Activated CD8-positive, alpha-beta T cell treated with anti-CD3 and anti-CD28 coated beads for 36 hours (primary cell): ENCODE measurements at places on chromosomes 1 and 21. TPM values are rescaled to one million over a fixed set of nuclear protein-coding genes. Genes with fewer than 3 reads are reported as not detected.

DNA sequence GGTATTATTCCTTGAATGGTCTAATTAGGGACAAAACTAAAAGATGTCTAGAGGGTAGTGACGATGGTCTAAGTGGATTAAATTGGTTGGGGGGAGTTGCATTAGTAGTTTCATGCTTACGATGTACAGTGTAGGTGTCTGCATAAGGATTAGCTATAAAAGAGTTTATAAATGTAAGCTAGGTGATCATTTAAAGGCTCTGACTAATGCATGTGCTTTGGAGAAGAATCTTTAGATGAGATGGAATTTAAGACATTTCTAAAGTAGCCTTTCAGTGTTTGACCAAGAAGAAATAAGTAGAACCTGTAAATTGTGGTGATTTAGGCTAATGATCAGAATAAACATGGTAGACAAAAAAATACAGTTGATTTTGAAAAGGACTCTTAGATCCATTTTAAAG, 7.4 kb downstream of the SYT14 start:
- DNase-seq, result no peak

DNA sequence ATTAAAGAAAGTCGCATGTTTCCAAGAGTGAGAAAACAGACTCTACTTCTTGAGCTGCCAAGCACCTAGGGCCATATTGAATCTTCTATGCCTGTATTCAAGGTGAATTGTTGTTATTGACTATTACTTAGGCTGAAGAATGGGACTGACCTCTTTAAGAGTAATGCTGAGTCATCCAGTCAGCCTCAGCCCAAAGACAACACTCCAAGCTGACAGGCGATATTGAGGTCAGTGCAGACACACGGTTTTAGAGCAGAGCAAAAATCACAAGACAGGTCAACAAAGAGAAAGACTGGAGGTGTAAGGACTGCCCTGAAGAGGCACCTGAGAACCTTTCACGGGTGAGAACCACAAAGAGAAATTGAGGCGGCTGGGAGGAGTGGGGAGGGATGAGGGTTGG, 146.9 kb downstream of the MIS18A start:
- DNase-seq, result no peak

DNA sequence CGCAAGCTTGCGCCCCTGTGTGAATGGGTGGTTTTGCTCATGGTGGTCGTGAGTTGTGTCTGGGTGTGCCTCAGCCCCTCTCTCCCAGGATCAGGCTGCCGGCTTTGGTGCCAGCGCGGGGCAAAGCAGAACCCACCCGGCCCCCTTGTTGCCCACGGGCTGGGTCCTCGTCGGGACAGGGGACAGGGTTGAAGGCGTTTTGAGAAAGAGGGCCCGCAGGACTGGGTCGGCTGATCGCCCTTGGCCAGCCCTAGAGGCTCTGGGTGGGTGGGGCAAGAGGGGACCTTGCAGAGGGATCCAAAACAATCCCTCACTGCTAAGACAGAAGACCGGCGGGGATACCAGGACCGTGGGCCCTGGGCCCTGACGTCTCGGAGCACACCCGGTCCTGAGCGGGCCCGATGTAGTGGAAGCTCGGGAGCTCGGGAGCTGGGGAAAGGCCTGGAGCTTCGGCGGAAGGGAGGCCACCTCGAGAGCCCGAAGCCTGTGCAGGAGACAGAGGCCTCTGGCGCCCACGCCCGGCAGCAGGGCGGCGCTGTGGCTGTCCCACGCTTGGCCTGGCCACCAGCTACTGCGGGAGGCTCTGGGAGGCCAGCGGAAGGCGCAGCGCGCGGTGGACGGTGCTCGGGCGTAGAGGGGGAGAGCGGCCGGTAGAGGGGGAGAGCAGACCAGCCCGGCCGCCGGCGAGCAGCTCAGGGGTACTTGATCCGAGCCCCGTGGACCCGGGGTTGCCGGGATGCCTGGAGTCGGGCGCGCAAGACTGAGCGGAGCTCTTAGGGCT, 2.8 kb upstream of the ZNF678 start:
- no peak for DNase-seq

DNA sequence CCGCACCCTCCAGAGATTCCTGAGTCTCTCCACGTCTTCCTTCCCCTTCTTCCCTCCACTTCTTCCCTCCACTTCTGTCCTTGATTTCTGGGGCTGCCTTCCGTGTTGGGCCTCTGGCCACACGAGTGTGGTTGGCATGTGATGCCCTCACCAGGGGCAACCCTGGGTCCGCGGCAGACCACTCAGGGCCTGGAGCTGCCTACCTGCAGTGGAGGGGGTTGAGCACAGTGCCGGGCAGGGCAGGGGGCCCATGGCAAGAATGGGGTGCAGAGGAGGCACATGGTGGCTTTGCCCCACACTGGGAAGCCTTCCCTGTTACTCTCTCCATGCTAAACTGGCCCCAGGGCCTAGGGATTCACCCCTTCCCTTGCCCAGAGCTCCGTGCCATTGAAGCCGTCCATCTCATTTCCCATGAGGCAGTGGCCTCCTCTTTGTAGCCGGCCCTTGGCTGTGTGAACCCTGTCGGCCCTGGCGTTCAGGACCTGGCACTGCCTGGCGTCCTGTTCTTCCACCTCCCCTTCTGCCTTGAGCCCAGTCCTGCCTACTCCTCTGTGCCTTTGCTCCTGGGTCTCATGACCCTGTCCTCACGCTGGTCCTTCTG, 13.4 kb downstream of the RRP1 start:
- DNase-seq, result no peak

GRCh38 chr1:232726048-232726779, 79.0 kb upstream of the MAP10 start:
- DNase-seq, result no peak

Gene OR2L8
- total RNA-seq, result 0.34 TPM

Gene RGS4
- total RNA-seq, result not detected

DNA sequence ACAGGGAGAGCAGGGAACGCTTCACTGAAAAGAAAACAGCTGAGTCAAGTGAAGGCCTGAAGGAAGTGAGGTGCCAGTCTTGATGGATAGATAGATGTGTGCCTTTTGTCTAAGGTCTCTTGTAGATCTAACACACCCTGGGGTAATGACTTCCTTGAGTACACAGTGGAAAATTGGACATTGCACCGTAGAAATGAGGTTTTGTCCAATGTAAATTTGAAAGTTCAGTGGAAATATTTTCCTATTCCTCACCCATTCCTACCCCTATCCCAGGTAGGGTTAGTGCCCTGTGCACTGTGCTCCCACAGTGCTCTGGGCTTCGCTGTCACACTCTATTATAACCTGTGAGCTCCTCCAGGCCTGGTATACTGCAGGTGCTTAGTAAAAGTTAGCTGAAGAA, 24.3 kb downstream of the ZMYND12 start:
- DNase-seq, result no peak

Gene TSSK3
- 0.85 TPM for total RNA-seq

DNA sequence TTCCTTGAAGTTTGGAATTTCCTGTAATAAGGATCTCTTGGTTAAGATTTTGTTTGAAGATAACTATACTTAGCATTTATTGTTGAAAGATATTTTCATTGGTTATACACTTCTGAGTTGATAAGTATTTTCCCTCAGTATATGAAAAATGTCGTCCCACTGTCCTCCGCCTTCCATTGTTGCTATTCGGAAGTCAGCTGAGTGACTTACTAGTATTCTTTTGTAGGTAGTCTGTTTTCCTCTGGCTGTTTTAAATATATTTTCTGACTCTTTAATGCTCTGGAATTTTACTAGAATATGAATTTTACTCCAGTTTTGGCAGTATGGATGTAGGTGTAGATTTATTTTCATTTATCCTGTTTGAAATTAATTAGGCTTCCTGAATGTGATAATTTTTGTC, 498.7 kb upstream of the NFIA start:
- DNase-seq, result no peak

DNA sequence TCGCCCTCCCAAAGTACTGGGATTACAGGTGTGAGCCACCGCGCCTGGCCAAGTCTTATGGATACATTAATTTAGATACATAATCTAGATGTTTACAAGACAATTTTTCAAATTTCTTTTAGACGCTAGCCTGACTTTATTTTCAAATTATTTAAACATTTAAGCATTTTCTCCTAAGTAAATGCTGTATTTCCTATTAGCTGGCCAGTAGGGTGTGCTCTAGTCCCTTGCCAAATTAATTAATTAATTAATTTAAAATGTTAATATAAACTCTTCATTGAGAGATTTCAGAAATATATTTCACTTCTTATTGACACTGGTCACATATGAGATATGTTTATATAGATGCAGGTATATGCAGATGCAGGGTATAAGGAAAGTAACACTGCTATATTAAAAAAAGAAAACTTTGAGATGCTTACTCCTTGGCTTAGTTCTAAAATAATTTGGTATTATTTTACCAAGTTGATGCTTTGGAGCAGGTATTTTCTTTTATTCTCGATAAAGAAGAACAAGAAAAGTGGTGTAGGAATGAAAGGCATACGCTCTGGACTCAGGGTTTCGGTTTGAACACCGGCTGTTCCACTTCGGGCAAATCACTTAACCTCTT, 5.2 kb upstream of the ERRFI1 start:
- DNase-seq, result peak; percentile 5

Gene RXFP4
- total RNA-seq, result not detected

Gene SPATA17
- total RNA-seq, result not detected

DNA sequence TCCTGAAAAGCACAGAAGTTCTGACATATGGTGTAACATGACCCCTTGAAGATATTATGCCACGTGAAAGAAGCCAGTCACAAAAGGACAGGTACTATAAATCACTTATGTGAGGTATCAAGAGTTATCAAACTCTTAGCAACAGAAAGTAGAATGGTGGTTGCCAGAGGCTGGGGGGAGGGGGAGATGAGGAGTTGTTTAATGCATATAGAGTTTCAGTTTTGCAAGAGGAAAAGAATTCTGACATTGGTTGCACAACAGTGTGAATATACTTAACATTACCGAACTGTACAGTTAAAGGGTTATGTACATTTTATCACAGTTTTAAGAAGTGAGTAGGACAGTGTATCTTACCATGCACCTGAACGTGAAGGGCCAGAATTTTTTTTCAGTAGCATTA, 80.0 kb downstream of the USP25 start:
- DNase-seq, result peak; percentile 27

DNA sequence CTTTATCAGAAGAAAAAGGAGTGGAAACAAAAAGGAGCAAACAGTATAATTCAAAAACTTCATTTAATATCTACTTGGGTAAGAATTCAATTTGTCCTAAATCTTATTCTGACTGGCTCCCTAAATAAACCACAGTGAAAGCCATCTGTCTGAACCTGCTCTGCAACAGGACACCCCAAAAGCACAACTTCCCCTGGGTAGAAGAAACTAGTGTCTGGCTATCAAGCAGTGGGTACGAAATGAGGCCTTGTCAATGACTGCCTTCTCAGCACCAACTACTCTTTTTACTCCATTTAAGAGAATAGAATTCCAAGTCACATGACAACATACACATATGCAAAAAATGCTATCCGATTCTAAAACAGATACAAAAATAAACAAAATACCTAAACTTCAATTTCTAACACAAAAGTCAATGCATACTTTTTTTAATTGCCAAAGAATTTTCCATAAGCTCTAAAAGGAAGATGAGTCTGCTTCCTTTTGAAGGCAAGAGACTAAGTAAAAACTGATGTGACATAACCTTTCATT, 206.8 kb downstream of the SLC45A1 start:
- no peak for DNase-seq

DNA sequence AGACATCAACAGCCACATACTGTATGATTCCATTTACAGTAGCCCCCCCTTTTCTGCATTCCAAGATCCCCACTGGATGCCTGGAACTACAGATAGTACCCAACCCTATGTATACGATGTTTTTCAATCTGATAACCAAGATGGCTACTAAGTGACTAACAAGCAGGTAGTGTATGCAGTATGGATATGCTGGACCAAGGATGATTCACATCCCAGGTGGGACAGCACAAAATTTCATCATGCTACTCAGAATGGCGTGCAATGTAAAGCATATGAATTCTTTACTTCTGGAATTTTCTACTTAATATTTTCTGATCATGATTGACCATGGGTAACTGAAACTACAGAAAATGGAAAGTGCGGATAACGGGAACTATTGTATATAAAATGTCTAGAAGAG, 30.0 kb upstream of the MRPS6 start:
- no peak for DNase-seq

- DNase-seq, result peak; percentile 94
Measured at GRCh38 chr1:41728403-41729202, 190.1 kb downstream of the HIVEP3 start.

DNA sequence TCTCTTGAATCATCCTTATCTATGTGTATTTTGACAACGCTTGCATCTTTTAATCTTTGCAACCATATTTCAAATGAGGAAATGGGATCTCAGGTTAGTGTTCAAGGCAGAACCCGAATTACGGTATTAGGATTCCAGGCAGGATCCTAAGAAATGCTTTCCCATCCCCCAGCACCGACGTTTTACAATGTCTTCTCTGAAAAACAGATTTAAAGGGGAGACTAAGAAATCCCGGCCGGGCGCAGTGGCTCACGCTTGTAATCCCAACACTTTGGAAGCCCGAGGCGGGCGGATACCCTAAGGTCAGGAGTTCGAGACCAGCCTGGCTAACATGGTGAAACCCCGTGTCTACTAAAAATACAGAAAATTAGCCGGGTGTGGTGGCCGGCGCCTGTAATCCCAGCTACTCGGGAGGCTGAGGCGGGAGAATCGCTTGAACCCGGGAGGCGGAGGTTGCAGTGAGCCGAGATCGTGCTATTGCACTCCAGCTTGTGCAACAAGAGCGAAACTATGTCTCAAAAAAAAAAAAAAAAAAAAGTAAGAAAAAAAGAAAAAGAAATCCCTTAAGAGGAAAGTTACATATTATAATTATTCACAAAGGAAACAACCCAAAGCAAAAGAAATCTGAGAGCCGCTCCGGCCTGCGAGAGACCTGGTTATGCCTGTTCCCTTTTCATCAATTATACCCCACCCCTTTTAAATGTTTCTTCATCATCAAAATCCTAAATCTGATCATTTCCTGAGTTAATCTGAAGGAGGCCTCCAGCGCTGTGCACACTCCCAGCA, 801 bp upstream of the GORAB start:
- DNase-seq, result peak; percentile 10

Gene OR2L13
- total RNA-seq, result not detected

GRCh38 chr1:183812686-183813569, 8.0 kb downstream of the RGL1 start:
- no peak for DNase-seq

GRCh38 chr1:203464226-203464625, 11.4 kb upstream of the PRELP start:
- DNase-seq, result no peak

DNA sequence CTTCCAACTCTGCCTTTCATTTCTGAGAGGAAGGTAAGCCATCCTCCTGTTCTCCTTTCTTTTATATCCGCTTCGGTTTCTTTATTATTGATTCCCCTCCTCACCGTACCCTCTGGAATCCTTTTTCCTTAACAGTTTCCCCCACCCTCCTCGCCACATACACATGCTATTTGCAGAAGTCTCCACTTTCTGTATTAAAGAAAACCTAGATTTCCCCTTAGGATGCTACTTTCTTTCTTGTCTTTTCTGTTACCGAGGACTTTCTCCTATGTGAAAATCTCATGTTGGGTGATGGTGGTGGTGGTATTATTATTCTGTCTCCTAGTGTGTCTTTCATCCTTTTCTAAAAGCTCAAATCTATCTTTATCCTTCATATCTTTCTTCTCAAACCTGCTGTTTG, 62.3 kb downstream of the AK4 start:
- DNase-seq, result no peak

Gene SPATC1L
- 24.2 TPM for total RNA-seq

Gene LDLRAD1
- total RNA-seq, result not detected

- DNase-seq, result no peak
Measured at GRCh38 chr1:167404161-167404888, 114.0 kb downstream of the CD247 start.

GRCh38 chr1:182035097-182035770, 26.3 kb downstream of the ZNF648 start:
- peak; percentile 19 for DNase-seq
